ENCODE measurements at places on chromosomes 16 and 17. TPM values are rescaled to one million over a fixed set of nuclear protein-coding genes. Genes with fewer than 3 reads are reported as not detected.

- no peak overlapping the region for H3K4me3 ChIP-seq
- no peak overlapping the region for H3K27ac ChIP-seq
- peaks cover 66% of the 10 kb centered on the region for H3K36me3 ChIP-seq
- DNase-seq, result no peak
- no peaks in the 10 kb centered on the region for H3K27me3 ChIP-seq
Measured at GRCh38 chr16:28105954-28106353, 42.4 kb upstream of the GSG1L start.

DNA sequence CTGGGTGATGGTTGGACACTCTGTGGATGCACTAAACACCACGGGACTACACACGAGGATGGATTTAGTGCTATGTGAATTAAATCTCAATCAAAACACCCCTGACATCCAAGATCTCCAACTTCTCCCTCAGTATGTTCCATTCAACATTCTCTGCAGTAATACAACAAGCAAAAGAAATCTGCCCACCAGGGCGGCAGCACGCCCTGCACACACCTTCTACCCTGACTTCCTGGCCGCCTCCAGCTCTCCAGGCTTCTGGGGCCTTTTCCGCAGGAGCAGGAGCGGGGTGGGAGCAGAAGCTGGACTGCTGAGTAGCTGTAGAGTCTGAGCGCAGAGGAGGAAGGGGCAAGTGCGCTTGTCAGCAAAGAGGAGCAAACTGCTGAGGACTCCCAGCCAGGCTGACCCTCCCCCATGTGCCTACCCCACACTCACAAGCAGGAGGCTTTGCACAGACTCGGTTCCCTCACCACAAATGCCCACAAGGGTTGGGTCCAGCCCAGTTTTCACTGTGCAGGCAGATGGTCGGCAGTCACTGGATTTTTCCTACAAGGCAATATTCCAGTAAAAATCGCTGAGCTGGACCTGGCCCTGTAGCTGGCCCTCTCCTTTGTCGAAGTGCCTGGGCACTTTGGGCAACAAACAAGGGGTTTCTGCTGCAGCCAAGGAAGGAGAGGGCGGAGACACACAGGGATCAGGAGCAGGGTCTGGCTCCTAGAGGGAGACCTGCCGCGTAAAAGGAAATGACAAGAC, 22.8 kb downstream of the ZDHHC7 start:
- H3K4me1 ChIP-seq, result peaks cover 63% of the 10 kb centered on the region
- peak overlapping the region; percentile 38 for H3K27ac ChIP-seq
- no peak overlapping the region for H3K4me3 ChIP-seq
- no peak for DNase-seq
- peaks cover 37% of the 10 kb centered on the region for H3K36me3 ChIP-seq

DNA sequence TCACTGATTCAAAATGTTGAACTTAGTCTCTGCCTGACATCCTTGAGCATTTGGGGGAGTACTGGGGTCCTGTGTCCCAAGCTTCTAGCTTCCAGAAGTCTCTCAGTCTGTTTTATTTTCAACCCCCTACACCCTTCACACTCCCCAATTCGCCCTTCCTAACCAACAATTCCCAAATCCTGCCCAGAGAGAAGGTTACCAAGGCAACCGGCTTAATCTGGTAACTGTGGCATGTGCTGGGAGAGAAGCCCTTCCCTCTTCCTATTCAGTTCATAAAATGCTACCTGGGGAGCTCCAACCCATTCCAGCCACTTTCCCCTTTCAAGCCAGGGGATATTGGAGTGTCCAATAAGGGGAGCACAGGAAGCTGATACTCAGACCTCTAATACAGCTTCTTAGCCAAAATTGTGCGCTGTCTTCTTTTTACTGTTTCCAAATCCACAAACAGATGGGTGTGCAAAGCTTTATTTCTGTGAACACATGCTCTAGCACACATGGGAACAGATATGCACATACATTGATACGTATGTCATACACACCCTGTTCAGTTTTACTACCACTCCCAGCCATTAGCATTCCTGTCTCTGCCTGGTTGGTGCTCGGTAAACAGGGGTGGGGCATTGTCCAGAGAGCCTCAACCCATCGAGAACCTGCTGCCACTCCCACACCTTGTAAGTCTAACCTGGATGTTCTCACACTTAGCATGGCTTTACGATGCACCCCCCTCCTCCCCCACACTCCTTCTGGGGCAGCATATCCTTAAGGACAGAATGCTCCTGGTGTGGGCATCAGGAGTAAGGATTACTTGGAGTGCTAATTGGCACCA, 1.1 kb upstream of the RAPGEFL1 start:
- no peak overlapping the region for H3K4me3 ChIP-seq
- no peak overlapping the region for H3K27ac ChIP-seq
- H3K27me3 ChIP-seq, result no peaks in the 10 kb centered on the region
- H3K4me1 ChIP-seq, result peaks cover 22% of the 10 kb centered on the region
- DNase-seq, result no peak
- peaks cover 22% of the 10 kb centered on the region for H3K36me3 ChIP-seq

DNA sequence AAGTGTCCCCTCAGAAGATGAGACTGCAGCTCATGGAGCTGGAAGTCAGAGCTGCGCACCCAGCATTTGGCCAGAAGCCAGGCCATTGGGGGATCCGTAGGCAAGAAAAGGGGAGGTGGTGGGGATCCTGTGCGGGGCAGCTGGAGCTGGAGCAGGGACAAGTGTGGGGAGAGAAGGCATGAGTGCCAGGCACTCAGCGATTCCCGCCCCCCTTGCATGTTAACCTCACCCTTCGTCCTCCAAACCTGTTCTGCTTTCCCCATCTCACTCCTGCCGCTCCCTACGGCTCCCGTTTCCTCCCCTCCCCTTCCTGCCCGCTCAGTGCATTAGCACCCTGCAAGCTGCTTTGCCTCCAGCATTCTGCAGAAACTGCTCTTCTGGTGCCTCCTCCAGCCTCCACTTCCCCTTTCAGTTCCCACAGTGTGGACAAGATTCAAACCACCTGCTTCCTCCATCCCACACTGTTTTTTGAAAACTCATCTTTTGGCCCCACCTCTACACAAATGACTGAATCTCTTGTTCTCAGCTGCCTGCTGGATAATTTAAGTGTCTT, 5.6 kb downstream of the ALOX15 start:
- no peak overlapping the region for H3K4me3 ChIP-seq
- no peaks in the 10 kb centered on the region for H3K36me3 ChIP-seq
- H3K27me3 ChIP-seq, result peaks cover 53% of the 10 kb centered on the region
- peaks cover 4% of the 10 kb centered on the region for H3K4me1 ChIP-seq
- H3K27ac ChIP-seq, result no peak overlapping the region

DNA sequence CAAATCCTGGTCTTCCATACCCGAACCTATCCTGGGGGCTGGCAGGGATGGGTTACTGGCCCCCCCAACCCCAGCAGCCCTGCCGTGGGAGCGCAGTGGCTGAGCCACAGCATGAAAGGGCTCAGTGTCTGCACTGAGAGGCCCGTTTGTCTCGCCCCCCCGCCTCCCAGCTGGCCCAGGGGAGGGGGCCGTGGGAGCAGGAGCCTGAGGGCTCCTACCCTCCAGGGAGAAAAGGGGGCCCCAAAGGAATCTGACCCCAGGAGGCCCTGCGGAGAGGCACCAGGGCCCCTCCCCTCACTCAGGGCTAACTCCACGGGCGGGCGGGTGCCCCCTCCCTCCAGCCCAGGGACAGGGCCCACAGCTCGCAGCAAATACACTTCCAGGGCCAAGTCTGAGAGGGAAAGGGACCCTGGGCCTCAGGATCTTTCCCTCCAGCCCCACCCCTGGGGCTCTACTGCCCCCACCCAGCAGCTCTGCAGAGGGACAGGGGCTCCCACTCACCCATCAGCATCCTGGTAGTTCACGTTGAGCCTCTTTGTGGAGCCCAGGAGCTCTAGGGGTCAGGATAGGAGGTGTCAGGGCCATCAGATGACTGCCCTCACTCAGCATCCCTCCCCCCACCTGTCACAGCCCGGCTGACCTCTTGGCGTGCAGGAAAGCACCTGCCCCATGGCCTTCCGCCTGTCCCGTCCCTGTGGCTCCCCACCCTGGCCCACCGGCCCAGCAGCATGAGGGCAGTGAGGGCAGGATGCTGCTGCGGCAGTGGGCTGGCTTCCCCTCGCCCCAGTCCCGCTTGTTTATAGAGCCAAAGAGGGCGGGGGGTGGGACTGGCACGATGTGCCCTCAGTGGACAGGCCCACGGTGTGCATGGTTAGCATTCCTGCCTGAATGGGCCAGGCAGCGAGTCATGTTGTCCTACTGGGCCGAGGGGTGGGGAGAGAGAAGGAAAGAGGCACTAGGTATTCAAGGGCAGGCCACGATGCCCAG, 7.3 kb downstream of the CASKIN2 start:
- H3K4me3 ChIP-seq, result no peak overlapping the region
- peaks cover 31% of the 10 kb centered on the region for H3K4me1 ChIP-seq
- no peak for DNase-seq
- H3K27me3 ChIP-seq, result no peaks in the 10 kb centered on the region
- peaks cover 9% of the 10 kb centered on the region for H3K36me3 ChIP-seq

DNA sequence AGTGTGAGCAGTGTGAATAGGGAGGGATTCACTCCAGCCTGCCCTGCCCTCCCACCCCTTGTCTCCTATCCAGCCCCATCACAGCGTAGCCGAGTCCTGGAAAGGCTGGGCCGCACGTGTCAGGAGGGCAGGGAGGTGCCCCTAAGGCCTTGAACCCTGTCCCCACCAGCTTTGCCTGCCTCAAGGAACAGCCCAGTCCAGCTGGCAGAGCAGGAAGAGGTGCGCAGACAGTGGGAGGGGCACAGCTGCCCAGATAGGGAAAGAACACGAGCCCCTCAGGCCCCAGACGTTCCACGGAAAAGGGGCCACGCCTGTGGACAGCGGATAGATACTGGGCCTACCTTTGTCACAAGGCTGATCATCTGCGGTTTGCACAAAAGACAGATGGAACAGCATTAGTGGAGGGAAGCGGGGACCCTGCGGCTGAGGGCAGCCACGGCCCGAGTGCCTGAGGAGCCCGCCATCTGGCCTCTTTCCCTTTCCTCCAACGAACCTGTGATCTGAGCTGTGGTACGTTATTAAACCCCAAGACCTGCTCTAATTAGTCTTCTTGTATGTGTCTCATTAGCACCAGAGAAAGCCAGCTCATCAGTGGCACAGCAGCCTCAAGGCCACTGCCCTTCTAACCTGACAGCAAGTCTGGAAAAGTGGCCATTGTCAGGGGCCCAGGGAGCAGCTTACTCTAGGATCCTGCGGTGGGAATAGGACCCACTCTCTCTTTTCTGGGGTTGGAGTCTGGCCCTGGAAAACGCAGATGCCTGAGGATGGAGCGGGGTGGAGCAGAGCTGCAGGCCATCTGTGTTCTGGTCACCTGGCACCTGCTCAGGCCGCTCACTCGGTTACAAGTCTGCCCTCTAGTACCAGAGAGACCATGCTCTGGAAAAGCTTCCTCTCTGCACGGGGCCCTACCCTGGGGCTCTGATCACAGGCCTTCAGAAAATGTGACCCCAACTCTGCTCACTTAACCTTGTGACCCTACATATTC, 16.3 kb downstream of the MPP3 start:
- H3K27me3 ChIP-seq, result no peaks in the 10 kb centered on the region
- H3K4me1 ChIP-seq, result peaks cover 7% of the 10 kb centered on the region
- H3K27ac ChIP-seq, result no peak overlapping the region

DNA sequence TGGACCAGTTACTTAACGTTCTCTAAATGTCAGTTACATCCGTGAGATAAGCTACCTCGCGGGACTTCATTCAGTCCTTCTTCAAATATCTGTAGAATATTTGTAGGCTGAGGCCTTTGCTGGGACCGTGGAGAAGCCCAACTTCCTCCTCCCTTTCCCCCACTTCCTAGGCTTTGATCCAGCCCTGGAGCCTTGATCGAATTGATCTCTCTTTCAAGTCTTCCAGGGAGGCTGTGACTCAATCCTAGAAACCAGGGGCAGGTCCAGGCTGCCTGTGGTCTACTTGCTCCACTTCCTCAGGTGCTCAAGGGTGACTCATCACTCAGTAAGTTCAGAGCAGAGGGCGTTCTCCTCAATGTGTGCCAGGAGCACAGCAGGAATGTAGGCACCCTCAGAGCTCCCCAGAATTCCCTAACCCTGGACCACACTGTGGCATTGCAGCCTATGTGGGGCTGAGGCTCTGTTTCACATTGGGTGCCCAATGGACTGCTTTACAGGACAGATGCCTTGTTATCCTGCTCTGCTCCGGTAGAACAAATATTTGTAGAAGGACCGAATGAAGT, 11.2 kb upstream of the CEP20 start:
- H3K36me3 ChIP-seq, result no peaks in the 10 kb centered on the region
- H3K4me1 ChIP-seq, result peaks cover 7% of the 10 kb centered on the region
- H3K27ac ChIP-seq, result no peak overlapping the region
- no peak for DNase-seq
- no peak overlapping the region for H3K4me3 ChIP-seq
- peaks cover 2% of the 10 kb centered on the region for H3K27me3 ChIP-seq

GRCh38 chr17:58315281-58315711, 13.3 kb downstream of the TSPOAP1 start:
- H3K27ac ChIP-seq, result no peak overlapping the region
- peaks cover 11% of the 10 kb centered on the region for H3K27me3 ChIP-seq
- H3K36me3 ChIP-seq, result no peaks in the 10 kb centered on the region

- no peak overlapping the region for H3K4me3 ChIP-seq
- H3K4me1 ChIP-seq, result no peaks in the 10 kb centered on the region
- no peak for DNase-seq
Measured at GRCh38 chr16:77002644-77003043, 188.3 kb upstream of the MON1B start.

- H3K4me1 ChIP-seq, result peaks cover 11% of the 10 kb centered on the region
- no peaks in the 10 kb centered on the region for H3K36me3 ChIP-seq
- peak overlapping the region; percentile 41 for H3K27ac ChIP-seq
- no peak for DNase-seq
Measured at GRCh38 chr17:79852748-79853147, 13.5 kb upstream of the CBX4 start.

GRCh38 chr17:36544044-36544306, 744 bp upstream of the GGNBP2 start:
- peaks cover 39% of the 10 kb centered on the region for H3K4me1 ChIP-seq
- peaks cover 7% of the 10 kb centered on the region for H3K36me3 ChIP-seq
- DNase-seq, result no peak
- peak overlapping the region; percentile 89 for H3K4me3 ChIP-seq
- no peaks in the 10 kb centered on the region for H3K27me3 ChIP-seq

Gene INCA1
- 0.89 TPM for total RNA-seq

Gene PRR11
- total RNA-seq, result 11.1 TPM

Gene HS3ST6
- not detected for total RNA-seq
